Non-pigmented ciliary epithelial cell (primary cell): ENCODE measurements at places on chromosomes 13 and 19.

- DNase-seq, result no peak
Observed at GRCh38 chr13:98293103-98293502, 116.0 kb upstream of the RNF113B start.

- DNase-seq, result no peak
Observed at GRCh38 chr13:37046062-37046461, 13.4 kb downstream of the SUPT20H start.

DNA sequence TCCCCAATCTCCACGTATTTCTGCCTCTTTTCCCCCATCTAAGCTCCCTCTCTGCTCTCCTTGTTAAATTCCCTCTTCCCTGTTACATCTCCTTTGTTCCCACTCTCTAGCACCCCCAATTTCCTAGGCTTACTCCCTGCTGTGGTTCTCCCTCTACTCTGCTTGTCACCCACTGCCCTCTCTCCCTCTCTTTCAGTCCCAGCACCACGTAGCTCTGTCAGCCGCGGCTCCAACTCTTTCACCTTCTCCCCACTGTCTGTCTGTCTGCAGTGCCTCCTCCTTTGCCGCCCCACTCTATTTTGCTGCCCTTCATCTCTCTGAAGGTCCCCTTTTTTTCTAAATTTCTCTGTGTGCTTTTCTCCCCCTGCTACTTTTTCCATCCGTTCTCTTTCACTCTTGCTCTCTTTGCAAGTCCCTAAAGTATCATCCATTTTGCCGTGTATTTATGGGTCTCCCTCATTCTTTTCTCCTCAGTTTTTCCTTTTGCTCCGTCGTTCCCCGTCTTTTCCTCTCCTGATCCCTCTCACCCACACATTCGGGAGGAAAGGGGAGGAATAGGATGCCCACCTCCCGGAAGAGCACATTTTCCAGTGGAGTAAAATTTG is 937 bp downstream of the ZNF841 start:
- DNase-seq, result no peak

DNA sequence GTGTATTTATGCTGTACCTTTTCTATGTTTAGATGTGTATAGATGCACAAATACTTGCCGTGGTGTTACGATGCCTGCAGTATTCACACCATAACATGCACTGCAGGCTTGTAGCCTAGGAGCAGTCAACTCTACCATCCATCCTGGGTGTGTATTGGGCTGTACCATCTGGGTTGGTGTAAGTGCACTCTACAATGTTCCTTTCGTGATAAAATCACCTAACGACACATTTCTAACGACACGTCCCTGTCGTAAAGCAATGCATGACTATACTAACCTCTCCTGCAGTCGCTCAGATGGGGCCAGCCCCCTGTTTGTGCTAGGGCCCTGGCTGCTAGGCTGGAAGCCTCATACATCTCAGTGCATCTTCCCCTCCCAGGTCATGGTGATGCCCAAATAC is 18.4 kb downstream of the CD177 start:
- no peak for DNase-seq

DNA sequence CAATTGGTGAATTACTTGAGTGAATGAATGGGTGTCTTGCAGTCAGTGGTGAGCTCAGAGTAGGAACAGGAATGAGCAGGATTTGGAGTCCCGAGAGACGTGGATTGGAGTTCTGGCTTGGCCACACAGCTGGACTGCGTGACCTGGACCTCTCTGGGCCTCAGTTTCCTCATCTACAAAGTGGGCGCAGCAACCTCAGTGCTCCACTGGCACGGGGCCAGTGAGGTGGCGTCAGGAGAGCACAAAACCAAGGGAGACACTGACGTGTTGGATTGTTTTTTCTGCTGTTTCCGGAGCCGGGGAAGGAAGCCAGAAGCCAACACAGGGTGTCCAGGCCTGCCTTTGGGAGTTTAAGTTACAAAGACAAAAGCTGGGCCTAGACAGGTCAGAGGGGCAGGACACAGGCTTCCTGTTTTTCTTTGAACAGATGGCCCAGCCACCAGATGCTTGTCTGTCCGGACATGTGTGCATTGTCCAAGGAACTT is 6.5 kb upstream of the DOCK6 start:
- peak; percentile 67 for DNase-seq
